Globus pallidus (tissue), 1 donor: ENCODE measurements at places on chromosomes 11 and 22.

GRCh38 chr11:67027483-67027930 is 4.6 kb downstream of the SYT12 start:
- no peak for DNase-seq

- no peak for DNase-seq
These were observed 2.8 kb downstream of the NHERF4 start for GRCh38 chr11:119188067-119188466.

DNA sequence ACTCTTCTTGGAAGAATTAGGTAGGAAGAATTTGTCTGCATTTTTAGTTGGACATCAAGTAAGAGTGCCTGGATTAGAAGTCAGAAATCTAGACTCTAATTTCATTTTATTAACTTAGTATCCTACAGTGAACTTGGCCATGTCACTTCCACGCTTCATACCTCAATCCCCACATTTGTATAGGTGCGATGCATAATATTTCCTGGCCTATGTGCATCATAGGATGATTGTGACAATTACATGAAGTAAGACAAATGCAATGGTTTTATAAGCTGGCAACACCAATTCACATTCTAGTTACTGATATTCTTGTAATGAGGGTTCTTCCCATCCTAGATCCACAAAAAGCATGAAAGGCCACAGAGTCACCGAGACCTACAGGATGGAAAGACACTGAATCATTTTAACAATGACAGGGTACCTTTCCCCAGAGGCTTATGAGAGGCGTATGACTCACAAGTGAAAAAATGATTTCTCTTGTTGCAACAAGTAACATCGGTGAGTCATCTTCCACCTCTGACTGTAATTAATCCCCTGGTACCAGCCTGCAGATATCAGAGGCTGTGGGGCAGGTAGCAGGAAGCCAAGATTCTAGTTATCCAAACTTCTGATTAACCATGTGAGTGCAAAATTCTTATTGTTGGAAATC is 56.0 kb upstream of the OR5AK2 start:
- DNase-seq = no peak

DNA sequence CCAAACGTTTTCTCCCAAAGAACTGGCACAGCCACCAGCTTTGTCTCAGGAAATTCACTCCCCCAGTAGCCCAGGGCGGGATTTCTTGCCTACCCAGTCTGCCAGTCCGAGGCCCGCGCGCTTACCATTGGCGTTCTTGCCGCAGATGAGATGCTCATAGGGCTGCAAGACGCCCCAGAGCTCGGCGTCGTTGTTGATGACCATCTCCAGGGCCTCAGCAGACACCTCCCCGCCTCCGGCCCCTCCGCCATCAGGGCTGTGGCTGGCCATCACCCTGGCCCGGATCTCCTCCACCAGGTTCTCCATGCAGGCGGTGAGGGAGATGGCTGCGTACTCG is 1.3 kb downstream of the ABTB2 start:
- no peak for DNase-seq

- no peak for DNase-seq
These were observed 4.9 kb downstream of the CHRM4 start for GRCh38 chr11:46386674-46387073.

- no peak for DNase-seq
These were observed 9.6 kb upstream of the CLDN5 start for GRCh38 chr22:19533857-19534256.

- no peak for DNase-seq
These were observed 36.9 kb downstream of the TNKS1BP1 start for GRCh38 chr11:57287884-57288283.
